Liver (tissue), 10 donors: ENCODE measurements at places on chromosomes 13 and 19.

DNA sequence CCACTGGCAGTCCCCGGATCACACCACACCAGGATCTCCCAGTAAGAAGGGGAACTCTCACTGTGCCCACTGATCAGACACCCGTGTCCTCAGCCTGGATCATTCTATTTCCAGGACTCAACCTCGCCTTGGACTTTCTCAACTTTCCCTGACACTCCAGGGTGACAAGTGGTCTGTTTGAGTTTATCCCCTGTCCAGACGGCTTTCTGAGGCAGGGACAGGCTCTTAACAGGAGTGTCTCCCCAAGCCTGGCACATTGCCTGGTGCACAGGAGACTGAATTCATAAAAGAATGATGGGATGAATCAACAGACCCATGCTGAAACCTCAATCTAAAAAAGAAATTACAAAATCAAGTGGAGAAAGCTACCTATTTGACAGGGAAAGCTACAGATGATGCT is 606.6 kb downstream of the EFNB2 start:
- DNase-seq = no peak

DNA sequence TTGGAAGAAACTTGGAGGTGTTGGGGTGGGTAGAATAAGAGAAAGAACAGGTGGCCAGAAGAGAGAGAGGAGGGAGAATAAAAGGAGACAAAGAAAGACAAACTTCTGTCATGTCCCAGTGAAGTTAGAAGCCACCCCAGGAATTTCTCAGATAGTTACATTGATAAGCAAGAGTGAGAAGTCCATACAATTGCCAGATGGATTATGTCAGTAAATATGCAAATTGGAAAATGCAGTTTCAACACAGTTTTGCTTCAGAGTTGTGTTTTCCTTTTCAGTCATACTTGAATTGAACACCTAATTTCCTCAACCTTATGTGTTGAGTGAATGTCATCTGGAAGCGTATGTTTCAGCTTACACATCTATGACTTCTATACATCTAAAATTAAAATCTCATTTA is 139.2 kb downstream of the RXFP2 start:
- no peak for DNase-seq

- DNase-seq = no peak
Observed at GRCh38 chr13:99322297-99323103, 15.3 kb upstream of the GPR183 start.

GRCh38 chr13:22505489-22505888 is 675.3 kb upstream of the SGCG start:
- no peak for DNase-seq

- DNase-seq = no peak
Observed at GRCh38 chr13:75843991-75844390, 207.9 kb downstream of the LMO7 start.

GRCh38 chr13:113654175-113654560 is 3.8 kb downstream of the ATP4B start:
- no peak for DNase-seq

DNA sequence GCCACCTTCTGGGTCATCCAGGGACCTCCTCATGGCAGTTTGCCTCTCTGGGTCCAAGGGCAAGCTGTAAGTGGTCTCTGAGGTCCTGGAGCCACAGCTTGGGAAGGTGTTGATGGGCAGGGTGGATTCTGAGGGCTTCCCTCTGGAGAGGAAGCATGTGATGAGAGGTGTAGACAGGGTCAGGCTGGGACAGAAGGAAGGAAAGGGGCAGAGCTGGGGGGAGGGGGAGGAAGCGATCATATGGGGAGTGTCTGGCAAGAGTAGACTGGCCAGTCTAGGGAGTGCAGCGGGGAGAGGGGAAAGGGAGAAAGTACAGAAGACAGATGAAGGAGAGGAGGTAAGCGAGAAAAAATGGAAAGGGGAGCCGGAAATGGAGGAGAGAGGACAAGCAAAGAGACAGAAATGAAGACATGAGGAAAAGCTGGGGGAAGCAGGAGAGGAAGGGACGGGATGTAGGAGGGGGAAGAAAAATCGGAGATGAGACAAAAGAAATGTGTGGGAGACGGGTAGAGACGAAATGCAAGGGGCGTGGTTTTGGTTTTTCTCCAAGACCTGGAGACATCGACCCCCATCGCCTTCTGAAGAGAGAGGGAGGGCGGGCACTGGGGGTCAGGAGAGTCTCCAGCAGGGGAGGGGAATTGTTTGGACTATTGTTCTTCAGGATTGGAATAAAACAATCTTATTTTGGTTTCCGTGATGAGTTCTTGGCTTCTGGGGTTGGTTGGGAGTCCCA is 26.6 kb downstream of the ZSWIM9 start:
- no peak for DNase-seq

GRCh38 chr19:6534451-6535093 is 3.7 kb downstream of the TNFSF9 start:
- no peak for DNase-seq

DNA sequence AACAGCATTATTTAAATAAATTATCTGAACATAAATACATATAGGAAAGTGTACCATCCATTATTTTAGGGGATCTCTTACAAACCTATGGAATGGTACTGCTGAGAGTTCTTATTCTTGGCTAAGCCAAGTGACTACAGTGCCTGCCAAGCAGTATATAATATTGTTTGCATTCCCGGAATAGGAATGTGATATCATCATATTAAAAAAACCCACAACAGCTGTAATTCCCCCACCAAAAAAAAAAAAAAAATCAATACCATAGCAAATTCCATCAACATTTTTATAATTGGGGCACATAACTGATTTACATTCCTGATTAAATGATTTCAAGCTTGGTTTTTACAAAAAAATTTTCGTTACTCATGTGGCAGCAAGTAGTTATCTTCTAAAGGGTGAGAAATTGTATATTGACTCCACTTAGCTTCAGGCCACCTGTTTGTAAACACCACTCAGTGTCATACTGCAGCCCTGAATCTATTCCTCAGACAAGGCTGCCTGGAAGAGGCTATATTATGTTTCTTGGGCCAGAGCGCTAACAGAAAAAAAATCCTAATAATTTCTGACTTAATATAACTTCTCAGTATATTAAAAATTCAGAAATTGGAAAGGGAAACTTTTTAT is 278.1 kb downstream of the DNAJC15 start:
- no peak for DNase-seq
